ENCODE measurements at places on chromosomes 16 and 17.
A peak's percentile ranks its signal among the peaks of the same experiment; 100 is the strongest.

- no peak for DNase-seq
These were observed 151.2 kb upstream of the AXIN2 start for GRCh38 chr17:65712383-65713267.

GRCh38 chr16:57577691-57578224, 35.3 kb downstream of the ADGRG5 start:
- no peak for DNase-seq

- no peak for DNase-seq
These were observed at the start of gene GPR139 for GRCh38 chr16:20073203-20074098. TSS of gene GPR139 (minus strand) at chr16:20073890. CDS start at chr16:20073616, 274 bp downstream.

DNA sequence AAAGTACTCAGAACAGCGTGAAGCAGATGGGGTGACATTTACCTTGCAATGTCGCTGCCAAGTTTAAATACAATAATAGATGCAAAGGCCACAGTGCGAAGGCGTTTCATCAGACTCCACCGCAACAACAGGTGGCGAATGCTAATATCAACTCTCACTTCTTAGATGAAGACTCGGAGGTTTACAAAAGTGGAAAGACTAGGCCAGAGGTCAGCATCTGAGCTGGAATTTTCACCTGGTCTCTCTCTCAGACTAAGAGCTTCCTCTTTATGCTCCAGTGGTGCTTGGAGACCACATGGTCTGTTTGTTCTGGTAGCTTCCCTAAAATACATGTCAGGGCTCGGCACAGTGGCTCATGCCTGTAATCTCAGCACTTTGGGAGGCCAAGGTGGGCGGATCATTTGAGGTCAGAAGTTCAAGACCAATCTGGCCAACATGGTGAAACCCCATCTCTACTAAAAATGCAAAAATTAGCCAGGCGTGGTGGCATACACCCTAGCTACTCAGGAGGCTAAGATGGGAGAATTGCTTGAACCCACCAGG, 169.1 kb downstream of the XYLT1 start:
- DNase-seq, result no peak

GRCh38 chr17:16037636-16038035, 38.0 kb downstream of the TTC19 start:
- DNase-seq, result no peak

GRCh38 chr16:80968386-80969113, 38.1 kb downstream of the CMC2 start:
- DNase-seq, result no peak

- no peak for DNase-seq
These were observed 394.8 kb downstream of the SHISA9 start for GRCh38 chr16:13296206-13296605.

DNA sequence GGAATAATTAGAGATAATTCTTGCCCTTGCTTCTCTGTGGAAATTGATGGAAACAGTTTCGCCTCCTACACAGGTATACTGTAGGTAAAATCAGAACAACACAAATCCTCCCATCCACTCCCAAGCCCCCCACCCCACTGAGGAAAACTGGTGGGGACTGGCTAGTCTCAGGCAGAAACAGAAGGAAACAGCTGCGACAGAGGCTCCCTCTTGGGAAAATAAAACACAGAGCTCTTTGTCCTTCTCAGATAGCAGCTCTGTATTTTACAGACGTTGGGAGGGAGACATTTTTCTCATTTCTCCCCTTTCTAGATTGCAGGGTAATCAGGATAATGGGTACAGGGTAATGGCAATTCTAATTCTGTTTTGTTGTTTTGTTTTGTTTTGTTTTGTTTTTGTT, 1.1 kb downstream of the SLFN13 start:
- DNase-seq, result no peak

- no peak for DNase-seq
These were observed 71.1 kb downstream of the MRM1 start for GRCh38 chr17:36672403-36672918.

- no peak for DNase-seq
These were observed 392.9 kb downstream of the SLC39A11 start for GRCh38 chr17:72699545-72699944.

GRCh38 chr17:74769266-74769855, 6.8 kb downstream of the NAT9 start:
- no peak for DNase-seq

DNA sequence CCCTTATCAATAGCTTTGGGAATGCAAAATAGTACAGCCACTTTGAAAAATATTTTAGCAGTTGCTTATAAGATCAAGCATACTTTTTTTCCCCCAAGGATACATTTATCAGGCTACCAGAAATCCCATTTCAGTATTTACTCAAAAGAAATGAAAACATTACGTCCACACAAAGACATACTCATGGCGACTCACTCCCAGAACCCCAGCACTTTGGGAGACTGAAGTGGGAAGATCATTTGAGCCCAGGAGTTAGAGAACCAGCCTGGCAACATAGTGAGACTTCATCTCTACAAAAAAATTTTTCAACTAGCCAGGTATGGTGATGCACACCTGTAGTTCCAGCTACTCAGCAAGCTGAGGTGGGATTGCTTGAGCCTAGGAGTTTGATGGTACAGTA, 5.9 kb downstream of the SKA2 start:
- no peak for DNase-seq

DNA sequence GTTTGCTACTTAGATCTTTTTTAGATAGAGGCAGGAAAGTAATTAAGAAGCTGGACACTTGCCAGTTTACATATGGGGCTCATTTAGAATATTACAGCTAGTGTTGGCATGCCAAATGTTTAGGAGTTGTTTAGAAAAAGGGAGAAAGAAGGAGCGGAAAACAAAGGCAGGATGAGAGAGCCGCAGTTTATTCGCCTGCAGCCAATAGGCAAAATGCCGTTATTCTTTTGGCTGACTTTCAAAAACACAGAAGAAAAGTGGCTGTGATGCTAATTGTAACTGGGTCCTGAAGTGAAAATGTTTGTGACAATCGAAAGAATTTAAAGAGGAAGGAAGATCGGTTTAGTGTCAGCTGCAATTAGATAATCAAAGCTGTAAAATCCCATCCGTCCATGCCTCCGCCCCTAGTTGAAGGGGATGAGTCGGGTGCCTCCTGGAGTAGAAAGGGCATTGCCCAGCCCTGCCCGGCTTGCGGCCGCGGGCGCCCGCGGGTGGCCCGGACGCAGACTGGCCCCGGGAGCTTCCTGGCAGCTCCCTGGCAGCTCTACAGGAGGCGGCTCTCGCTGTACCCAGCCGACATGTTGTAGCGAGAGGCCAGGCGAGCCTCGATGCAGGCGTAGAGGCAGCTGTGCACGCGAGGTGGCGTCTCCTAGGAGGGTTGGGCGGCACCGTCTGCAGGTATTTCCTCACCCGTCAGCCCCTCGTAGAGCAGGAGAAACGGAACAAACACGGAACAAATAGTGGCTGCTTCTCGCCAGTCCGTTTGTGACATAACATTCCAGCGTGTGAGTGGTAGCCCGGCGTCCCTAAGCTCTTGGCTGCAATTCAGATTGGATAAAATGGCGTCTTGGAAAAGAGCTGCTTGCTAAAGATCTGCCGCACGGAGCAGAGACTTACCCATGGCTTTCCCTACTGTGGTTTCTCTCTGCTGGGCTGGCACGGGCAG, 82.2 kb downstream of the TNRC6C start:
- DNase-seq, result no peak

GRCh38 chr17:20315821-20316220, 151.5 kb downstream of the LGALS9B start:
- no peak for DNase-seq

DNA sequence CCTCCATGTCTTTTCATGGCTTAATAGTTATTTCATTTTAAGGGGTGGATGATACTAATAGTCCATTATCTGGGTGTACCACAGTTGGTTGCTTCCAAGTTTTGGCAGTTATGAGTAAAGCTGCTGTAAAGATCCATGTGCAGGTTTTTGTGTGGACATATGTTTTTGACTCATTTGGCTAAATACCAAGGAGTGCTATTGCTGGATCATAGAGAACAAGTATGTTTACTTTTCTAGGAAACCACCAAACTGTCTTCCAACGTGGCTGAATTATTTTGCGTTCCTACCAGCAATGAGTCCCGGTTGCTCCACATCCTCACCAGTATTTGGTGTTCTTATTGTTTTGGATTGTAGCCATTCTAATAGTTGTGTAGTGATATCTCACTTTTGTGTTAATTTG, 181.9 kb downstream of the SPECC1 start:
- no peak for DNase-seq

GRCh38 chr16:87350681-87351319, 32.8 kb downstream of the FBXO31 start:
- DNase-seq, result no peak

- peak; percentile 55 for DNase-seq
These were observed 7.0 kb downstream of the MPP2 start for GRCh38 chr17:43900183-43900857.

DNA sequence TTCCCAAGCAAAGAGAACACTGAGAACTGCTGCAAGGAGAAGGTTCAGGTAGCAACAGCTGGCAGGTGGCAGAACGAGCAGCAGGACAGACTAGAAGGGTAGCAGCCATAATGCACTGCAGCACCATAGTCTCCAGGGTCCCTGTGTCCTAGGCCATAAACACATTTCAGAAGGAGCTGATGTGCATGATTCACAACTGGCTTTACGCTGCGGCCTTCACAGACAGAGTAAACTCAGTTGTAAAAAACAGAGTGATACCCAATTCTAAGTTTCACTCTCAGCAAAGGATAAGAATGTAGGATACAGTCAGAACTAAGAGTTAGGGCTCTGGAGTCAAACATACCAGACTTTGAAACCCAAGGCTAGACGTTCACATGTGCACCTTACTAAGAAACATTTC, 24.4 kb downstream of the ARHGAP17 start:
- no peak for DNase-seq

GRCh38 chr17:81092518-81093095, 57.7 kb downstream of the BAIAP2 start:
- DNase-seq, result no peak

- no peak for DNase-seq
These were observed 79.3 kb downstream of the EMP2 start for GRCh38 chr16:10501016-10501607.

DNA sequence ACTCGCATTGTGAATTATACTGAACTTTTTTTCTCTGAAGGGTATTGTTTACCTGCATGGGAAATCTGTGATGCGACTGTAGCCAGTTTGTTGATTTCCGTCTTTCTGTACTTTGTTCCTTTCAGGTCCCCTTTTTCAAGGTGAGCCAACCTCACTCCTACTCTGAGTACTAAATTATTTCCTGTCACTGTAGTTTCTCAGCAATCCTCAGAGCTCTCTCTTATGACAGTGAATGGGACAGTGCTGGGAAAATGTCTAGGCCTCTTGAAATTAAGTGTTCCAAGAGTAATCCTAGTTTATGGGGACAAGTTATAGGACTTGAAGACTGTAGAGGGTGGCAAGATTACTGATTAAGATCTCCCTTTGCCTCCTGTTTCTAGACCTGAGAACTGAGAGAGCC, 167.6 kb downstream of the CNTNAP4 start:
- no peak for DNase-seq

- DNase-seq, result no peak
These were observed 3.8 kb upstream of the NPB start for GRCh38 chr17:81898029-81898866.

DNA sequence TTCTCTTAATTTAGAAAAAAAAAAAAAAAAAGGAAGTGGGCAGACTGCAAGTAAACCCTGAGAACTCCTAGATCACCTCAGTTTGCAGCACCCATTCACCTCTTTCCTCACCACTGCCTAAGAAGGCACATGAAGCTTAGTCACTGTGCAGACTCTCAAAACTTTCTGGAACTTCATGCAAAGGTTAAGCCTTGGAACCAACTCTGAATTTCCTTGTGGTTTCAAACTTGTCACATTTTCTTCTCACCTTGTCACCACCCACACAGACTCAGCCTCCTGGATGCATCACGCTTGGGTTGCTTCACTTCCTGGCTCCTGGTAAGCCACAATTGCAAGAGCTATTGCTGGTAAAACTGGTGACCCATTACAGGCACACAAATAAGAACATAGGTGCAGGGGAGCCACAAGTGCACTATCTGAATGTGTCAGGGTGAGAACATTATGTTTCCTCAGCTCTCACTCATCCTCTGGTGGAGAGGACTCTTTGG, 15.0 kb upstream of the CPD start:
- DNase-seq, result peak; percentile 73

- peak; percentile 34 for DNase-seq
These were observed 65.0 kb downstream of the MMD start for GRCh38 chr17:55356434-55357328.

GRCh38 chr17:41020336-41020735, 6.7 kb downstream of the KRTAP1-5 start:
- DNase-seq, result no peak

DNA sequence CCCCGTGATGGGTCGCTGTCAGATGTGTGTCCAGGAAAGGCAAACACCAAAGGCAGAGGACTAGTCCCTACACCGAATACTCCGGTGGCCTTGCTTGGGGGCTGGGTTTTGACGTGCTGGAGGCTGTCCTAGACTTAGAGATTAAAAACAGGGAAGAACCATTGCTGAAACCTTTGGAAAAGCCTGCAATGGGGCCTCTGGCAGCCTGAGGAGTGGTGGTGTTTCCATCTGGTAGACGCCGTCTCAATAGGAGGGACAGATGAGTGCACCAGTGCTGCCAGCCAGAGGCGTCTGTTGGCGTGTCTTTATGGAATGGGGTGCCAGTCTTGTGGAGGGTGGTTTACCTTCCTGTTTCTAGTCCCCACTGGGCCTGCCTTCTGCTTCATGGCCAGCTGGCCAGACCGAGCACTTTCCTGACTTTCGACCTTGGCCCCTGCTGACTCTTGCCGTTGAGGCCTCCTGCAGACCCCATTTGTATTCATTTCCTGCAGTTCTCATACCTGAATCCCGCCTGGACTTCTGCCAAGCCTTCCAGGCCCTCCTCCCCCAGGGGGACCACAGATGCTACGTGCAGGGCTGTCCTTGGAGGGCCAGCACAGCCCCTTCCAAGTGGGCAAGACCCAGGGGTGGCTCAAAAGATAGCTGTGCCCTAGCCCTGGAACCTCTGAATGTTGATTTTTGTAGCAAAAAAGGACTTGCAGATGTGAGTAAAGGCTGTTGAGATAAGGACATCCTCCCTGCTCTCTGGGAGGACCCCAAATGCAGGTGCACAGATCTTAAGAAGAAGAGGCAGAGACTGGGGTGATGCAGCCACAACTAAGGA, 1.9 kb upstream of the DNASE1 start:
- DNase-seq, result no peak

GRCh38 chr17:20728181-20728580, 148.7 kb downstream of the CDRT15L2 start:
- no peak for DNase-seq

DNA sequence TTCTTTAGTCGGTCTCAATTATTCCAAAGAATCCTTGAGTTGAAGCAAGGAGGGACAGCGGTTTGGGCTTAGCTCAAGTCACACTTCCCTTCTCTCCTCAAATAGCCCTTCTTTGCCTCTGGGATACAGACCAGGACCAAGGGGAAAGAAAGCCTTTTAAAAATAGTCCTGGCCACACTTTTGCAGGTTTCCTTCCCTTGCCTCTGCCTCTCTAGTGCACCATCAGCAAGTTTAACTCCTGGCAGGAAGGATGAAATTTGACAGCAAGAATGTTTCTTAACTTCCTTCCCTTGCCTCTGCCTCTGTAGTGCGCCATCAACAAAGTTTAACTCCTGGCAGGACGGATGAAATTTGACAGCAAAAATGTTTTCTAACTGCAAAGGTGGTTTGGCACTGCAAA, 7.2 kb upstream of the G6PC1 start:
- DNase-seq, result no peak

All from activated T-helper 1 cell treated with anti-CD3 and anti-CD28 coated beads, Interleukin-2, amount 50 U/mL, for 16 hours (primary cell).